ENCODE measurements at places on chromosomes 5 and 9.

DNA sequence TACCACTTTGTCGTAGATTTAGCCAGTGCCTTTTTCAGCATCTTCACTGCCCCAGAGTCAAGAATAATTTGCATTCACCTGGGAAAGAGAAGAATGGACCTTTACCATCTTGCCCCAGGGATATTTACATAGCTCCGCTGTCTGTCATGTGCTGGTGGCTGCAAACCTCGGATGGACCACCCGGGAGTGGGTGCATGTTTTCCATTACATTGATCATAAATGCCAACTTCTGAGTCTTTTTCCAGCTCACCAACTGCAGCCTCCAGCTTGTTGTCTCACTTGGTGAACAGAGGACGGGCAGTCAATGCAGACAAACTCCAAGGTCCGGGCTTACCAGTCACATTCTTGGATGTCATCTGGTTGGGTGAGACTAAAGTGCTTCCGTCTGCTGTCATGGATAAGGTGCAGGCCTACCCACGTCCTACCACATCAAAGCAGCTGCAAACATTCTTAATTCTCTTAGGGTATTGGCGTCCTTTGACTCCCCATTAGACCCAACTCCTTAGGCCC, 155.8 kb upstream of the APC start:
- no peak for DNase-seq

- no peak for DNase-seq
Measured at GRCh38 chr9:20990867-20991266, 40.6 kb downstream of the HACD4 start.

DNA sequence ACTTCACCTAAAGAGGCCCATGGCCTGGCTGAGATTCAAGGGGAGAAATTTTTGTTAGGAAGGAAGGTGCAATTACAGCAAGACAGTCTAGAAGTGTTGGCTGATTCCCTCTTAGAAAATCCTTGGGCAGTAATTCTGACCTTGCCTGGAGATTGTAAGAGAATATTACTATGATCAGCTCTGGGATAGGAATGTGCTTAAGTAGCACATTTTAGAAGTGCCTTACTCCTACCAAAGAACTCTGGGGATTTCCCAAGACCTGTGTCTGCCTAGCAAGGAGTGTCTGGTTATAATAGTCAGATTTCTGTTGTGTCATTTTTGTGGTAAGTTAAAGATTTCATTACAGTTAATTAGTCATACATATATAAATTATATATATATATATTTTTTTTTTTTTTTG, 52.3 kb downstream of the NLN start:
- no peak for DNase-seq

- no peak for DNase-seq
Measured at GRCh38 chr5:59543821-59544442, 349.6 kb downstream of the PDE4D start.

GRCh38 chr5:79474367-79475151, 39.4 kb downstream of the HOMER1 start:
- no peak for DNase-seq

DNA sequence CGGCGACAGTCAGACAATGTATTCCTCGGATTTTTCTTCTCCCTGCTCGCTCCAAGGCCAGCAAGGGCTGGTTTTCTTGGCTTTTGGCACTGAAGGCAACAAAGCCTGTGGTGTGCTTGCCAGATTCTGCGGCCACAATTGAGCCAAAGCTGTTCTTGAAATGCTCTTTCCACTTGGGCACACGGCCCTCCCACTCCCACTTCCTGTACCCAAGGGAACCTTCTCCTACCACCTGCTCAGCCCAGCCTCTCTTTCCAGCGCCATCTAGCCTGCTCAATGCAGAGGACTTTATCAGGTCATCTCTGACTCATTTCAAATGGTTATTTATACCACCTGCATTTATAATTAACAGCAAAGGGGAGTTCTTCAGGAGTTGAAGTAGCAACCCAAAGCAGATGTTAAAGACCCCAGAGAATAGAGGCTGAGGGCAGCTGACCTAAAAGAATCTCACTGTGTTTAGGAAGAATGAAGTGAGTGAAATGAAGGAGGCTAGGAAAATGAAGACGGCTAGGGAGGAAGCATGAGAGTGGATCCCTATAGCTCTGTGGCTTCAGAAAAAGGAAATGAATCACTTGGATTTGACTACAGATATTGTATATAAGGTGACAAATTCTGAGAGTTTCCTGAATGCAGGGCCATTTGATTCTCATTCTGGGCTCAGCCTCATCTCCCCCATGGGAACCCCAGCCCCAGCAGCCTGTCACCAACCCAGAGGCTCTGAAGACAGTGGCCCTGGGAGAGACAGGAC, 439.0 kb downstream of the ENC1 start:
- DNase-seq = no peak

- no peak for DNase-seq
Measured at GRCh38 chr5:24816206-24816605, 171.4 kb upstream of the CDH10 start.

DNA sequence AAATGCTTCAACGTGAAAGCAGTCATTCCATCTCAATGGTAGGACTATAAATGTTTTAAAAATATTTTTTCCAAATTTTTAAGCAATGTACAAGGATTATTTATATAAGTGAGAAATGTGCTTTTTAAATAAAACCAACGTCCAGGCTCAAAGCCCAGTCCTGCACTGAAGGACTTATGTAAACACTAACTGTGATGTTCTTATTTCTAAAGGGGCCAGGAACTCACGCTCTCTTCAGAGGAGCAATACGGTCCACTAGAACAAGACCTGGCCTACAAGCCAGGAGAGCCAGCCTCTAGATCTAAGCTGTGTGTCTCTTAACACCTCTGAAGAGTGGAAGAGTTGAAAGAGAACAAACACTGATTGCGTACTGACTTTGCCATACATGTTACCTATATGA, 12.1 kb downstream of the TTLL11 start:
- no peak for DNase-seq

- DNase-seq = no peak
Measured at GRCh38 chr5:58071566-58071965, 388.3 kb downstream of the PLK2 start.

- DNase-seq = no peak
Measured at GRCh38 chr5:129244478-129244877, 149.9 kb downstream of the ISOC1 start.

DNA sequence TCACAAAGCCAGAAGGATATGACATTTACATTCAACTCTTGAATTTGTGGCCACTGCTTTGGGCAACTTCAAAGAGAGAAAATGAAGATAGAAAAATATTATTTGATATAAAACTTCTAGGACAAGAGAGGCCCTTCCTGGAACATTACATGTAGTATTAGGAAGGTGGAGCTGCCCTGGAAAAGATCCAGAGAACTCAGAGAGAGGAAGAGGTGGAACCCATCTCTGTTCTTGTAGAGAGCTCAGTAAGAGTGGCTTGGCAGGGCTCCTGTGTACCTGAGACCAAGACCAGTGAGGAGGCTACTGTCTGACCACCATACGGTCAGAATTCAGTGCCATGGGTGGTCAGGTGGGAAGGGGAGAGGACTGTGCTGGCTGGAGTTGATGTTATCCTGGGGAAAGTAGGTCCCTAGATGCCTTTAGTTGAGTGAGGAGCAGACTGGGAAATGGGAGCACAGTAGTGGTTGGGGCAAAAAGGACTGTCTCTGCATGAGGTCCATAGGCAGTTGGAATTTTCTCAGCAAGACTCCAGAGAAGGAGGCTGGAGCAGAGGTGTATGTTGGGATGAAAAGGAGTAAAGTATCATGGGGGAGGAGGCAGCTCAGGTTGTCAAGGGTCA, 7.6 kb downstream of the TGFBI start:
- DNase-seq = no peak

GRCh38 chr5:180143656-180144364, 65.2 kb downstream of the RASGEF1C start:
- no peak for DNase-seq

GRCh38 chr9:34170237-34170991, 8.4 kb upstream of the UBAP1 start:
- no peak for DNase-seq

- DNase-seq = no peak
Measured at GRCh38 chr5:84986688-84987087, 602.0 kb upstream of the EDIL3 start.

- DNase-seq = no peak
Measured at GRCh38 chr9:76203373-76203772, 190.9 kb downstream of the RFK start.

DNA sequence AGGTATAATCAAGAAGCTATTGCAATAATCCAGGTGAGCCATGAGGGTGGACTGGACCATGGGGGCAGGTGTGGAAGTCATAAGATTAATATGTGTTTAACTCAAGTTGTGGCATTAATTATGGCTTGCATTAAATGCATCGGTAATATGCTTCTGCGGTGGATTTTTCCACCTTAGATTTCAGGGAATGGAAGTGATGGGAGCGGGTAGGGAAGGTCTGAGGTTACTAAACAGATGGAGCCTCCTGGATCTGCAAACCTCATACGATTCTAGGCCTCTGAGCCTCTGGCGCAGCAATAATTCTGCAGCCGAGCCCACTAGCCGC, 286 bp upstream of the ZNF483 start:
- DNase-seq = no peak
